ENCODE measurements at places on chromosomes 4 and X.

GRCh38 chr4:121155893-121156292 is 8.2 kb downstream of the TNIP3 start:
- no peak for DNase-seq

GRCh38 chrX:2145692-2146367 is 354.9 kb downstream of the DHRSX start:
- no peak for DNase-seq

GRCh38 chrX:37357436-37357835 is 8.3 kb downstream of the PRRG1 start:
- no peak for DNase-seq

GRCh38 chr4:100721490-100721889 is 203.7 kb upstream of the EMCN start:
- no peak for DNase-seq

DNA sequence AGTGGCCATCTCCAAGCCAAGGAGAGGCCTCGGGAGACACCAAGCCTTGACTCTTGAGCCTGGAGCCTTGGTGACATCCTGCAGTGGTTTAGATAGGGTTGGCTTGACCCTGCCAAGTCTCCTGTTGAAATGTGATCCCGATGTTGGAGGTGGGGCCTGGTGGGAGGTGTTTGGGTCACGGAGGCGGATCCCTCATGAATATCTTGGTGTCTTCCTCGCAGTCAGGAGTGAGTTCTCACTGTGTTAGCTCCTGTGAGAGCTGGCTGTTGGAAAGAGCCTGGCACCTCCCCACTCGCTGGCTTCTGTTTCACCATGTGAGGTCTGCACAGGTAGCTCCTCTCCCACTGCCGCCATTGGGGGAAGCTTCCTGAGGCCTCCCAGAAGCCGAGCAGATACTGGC is 38.8 kb downstream of the ADRA2C start:
- no peak for DNase-seq

- no peak for DNase-seq
Observed at GRCh38 chrX:39504850-39505259, 592.9 kb downstream of the BCOR start.
